ENCODE measurements at places on chromosomes 3 and 15. TPM values are rescaled to one million over a fixed set of nuclear protein-coding genes. Genes with fewer than 3 reads are reported as not detected.

- no peak for DNase-seq
Observed at GRCh38 chr3:29239376-29239775, 41.5 kb upstream of the RBMS3 start.

- DNase-seq, result no peak
Observed at GRCh38 chr3:154294016-154294415, 30.3 kb downstream of the DHX36 start.

The CCDC54 gene
- not detected for polyA plus RNA-seq

The C3orf49 gene
- not detected for polyA plus RNA-seq

The SPINK8 gene
- not detected for polyA plus RNA-seq

The SLC28A2 gene
- polyA plus RNA-seq, result not detected

DNA sequence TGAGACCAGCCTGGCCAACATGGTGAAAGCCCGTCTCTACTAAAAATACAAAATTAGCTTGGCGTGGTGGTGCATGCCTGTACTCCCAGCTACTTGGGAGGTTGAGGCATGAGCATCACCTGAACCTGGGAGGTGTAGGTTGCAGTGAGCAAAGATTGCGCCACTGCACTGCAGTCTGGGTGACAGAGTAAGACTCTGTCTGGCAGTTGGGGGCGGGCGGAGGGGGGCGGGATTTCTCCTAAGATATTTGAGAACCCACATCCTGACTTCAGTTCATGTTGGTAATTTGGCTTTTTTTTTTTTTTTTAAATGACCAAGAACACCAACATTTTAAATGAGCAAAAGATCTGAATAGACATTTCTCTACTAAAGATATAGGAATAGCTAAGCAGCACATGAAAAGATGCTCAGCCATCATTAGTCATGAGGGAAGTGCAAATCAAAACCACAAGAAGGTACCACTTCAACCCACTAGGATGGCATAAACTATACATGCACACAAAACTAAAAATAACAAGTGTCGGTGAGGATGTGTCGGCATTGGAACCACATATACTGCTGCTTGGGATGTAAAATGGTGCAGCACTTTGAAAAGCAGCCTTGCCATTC is 75.6 kb upstream of the LMOD3 start:
- no peak for DNase-seq

The RASL12 gene
- polyA plus RNA-seq, result 85.0 TPM

DNA sequence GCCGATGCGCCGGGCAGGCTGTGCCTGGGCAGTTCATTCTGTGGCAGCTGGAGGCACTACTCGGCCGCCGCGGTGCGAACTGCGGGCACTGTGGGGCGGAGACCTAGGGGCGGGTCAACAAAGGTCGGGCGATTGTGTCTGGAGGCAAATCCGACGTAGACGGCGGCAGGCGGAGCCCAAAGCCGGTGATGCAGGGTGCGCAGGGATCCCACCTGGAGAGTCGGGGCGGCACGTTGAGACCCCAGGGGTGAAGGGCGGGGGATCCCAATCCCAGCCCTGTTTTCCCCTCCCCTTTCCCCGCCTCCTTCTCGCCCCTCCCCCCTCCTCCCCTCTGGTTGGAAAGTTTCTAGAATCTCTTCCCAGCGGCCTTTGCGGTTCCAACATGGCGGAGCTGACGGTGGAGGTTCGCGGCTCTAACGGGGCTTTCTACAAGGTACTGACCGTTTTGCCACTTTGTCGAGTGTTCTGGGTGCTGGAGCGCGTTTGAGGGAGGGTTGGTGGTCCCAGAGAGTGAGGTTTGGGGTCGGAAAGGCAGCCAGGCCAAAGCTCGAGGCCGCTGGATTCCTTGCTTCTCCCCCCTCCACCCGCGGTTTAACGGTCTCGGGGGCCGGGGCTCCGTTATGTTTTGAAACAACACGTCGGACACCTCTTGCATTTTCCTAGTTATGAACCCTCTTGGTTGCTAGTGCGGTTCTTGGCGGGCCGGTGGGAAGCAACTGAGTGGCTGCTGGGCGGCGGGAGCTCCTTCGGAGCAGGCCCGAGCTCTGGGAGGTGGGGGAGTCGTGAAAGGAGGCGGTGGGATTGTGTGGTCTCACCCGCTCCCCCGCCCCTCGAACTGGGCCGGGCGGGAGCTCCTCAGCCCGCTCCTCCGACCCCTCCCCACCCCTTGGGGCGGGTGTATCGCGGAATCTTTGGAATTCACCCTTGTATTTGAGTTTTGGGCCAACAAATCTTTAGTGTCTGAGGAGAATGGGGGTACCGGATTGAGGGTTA is at the start of gene FXR1:
Gene FXR1 (plus strand): TSS at position 367 of the 993 bp plus-strand sequence. CDS start 16 bp downstream, at position 383.
- DNase-seq, result peak; percentile 82

The CCR8 gene
- not detected for polyA plus RNA-seq

The SYNPR gene
- polyA plus RNA-seq, result not detected

The CD200R1 gene
- polyA plus RNA-seq, result 1.1 TPM

GRCh38 chr15:55879181-55879580 is 114.2 kb downstream of the NEDD4 start:
- DNase-seq, result no peak

- peak; percentile 46 for DNase-seq
Observed at GRCh38 chr3:58573640-58574039, 3.6 kb downstream of the FAM107A start.

The TXNRD3 gene
- 7.2 TPM for polyA plus RNA-seq

The CYP1A2 gene
- polyA plus RNA-seq, result not detected

- no peak for DNase-seq
Observed at GRCh38 chr15:81106560-81106959, 27.5 kb upstream of the CFAP161 start.

- DNase-seq, result no peak
Observed at GRCh38 chr15:66785637-66786036, 83.6 kb downstream of the SMAD6 start.

DNA sequence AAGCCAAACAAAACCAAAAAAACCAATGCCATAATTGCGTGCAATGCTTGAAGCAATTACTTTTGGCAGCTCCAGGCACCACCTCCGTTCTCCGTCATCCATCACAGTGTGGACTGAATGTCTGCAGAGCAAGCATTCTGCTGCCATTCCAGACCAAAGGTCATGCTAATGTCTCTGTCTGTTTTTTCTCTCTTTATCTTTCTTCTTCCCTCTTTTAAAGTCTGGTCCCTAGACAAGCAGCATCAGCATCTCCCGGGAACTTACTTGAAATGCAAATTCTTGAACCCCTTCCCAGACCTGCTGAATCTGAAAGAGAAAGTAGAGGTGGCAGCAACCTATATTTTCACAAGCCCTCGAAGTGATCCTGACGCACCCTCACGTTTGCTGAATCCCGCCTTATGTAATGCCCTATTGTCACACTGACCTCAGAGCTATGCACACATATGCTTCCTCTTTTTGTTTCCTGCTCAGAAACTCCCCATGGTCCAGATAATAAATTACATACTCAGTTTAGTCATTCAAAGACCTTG is 297.3 kb upstream of the PROK2 start:
- no peak for DNase-seq

- no peak for DNase-seq
Observed at GRCh38 chr15:27238209-27238608, 267.2 kb downstream of the GABRG3 start.

DNA sequence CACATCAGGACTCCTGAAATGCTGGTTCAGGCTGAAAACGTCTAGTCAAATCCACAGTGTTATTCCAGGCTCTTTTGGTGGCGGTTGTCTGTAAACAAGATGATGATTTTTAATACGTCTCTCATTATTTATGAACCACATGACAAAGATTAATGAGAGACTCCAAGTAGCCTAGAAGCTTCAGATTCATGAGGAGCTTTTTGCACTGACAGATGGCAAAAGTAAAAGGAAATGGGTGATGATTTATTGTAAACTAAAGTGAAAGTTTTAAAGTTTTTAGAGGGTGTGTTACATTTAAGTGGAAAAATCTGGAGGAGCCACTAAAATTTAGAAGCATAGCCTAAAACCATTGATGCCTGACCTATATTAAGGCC is 77.0 kb downstream of the BBX start:
- DNase-seq, result no peak

- no peak for DNase-seq
Observed at GRCh38 chr3:99108508-99108907, 207.0 kb upstream of the DCBLD2 start.

GRCh38 chr3:48466386-48467109 is 20.0 kb downstream of the ATRIP start:
- DNase-seq, result no peak

DNA sequence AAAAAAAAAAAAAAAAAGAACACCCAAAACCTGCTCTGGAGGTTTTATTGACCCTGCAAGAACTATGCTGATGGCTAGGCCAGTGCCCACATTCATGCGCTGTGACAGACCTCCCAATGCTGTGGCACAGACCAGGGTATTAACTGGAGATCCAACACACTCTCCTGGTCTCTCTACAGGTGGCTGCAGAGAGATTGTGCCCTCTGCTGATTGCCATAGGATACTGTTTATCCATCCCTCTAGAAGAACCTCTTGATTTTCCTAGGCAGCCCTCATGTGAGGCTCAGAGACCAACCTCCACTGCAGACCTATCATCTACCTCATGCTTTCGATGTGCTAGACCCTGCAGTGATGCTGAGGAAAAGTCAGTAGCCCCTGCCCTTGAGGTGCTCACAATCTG is 125.5 kb upstream of the TRIM42 start:
- DNase-seq, result no peak

DNA sequence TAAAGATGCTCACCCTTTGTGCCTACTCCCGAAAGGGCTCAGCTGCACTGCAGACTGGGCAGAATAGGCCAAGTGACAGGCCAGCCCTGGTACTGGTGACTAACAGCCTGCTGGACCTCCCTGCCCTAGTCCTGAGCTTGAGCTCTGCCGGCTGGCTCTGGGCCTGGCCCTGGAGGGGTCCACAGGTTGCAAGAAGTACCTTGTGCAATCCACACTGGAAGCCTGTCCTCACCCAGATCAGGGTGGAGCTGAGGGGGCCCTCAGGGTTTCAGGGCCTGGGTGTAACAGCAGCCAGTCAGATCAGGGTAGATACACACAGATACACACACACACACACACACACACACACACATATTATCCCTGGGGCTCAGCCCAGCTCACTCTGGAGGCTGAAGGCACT is 27.3 kb upstream of the PLA2G4D start:
- no peak for DNase-seq

The CXCR6 gene
- polyA plus RNA-seq, result 1.6 TPM

DNA sequence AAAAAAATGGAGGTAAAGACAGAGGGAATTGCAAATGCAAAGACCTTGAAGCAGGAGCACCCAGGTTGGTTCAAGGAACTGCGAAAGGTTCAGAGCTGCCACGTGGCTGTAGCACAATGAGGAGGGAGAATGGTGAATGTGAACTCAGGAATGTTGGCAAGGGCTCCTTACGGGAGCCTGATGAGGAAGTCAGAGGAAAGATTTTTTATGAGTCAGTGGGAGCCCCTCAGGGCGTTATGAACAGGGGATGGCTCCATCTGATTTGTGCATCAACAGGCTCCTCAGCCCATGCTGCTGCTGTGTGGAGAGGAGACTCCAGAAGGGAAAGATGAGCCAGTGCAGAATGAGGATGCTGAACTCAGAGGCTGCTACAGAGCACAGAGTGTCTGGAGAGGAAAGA is 194.4 kb downstream of the ARRDC4 start:
- DNase-seq, result no peak

- DNase-seq, result no peak
Observed at GRCh38 chr3:174822320-174822719, 36.8 kb upstream of the NAALADL2 start.
